ENCODE measurements at places on chromosomes 5 and 9. TPM values are rescaled to one million over a fixed set of nuclear protein-coding genes. Genes with fewer than 3 reads are reported as not detected.

DNA sequence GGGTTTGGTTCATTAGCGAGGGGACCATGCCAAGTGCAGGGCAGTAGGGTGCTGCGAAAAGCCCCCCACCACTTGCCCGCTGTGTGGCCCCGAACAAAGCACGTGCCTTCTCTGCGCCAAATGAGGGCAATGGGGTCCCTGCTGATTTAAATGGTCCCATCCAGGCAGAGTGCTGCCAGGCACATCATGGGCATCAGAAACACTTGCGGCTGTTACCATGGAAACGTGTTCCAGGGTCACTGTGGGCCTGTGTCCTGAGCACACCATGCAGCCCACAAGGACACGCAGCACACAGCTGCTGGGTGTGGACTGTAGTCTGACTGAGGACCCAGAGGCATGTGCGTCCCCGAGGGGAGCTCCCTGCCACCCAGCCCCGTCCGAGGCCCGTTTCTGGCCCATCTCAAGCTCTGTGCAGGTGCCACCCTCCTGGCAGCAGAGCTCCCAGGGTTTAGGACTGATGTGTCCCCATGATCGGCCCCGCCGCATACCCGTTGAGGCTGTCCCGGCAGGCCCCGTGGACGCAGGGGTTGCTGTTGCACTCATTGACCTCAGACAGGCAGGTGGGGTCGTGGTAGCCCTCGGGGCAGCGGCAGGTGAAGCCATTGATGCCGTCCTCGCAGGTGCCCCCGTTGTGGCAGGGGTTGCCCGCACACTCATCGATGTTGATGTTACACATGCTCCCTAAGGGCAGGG, 31.3 kb upstream of the SEC16A start:
- DNase-seq = no peak

Gene SPATA6L
- total RNA-seq = 1.0 TPM

- DNase-seq = no peak
Observed at GRCh38 chr5:157821822-157822622, 36.9 kb downstream of the CLINT1 start.

Gene MYOZ3
- 0.14 TPM for total RNA-seq

Gene ADAMTS12
- not detected for total RNA-seq

- DNase-seq = no peak
Observed at GRCh38 chr5:72542695-72543094, 35.5 kb upstream of the ZNF366 start.

DNA sequence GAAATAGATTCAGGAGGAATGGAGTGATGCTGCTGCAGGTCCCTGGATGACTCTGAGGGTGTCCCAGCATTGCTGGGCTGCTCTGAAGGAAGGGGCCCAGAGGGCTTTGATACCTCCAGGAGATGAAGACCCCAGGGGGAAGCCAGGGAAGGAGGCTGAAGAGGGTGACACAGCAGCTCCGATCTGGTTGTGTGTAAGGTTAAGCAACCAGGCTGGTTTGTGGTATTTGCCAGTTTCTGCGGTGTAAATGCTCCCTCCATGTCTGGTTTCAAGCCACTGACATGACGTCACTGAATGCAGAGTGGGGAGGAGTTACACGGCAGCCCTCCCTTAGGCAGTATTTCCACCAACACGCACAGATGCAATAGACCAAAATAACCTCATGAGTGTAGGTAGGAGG, 40.0 kb upstream of the ORM1 start:
- no peak for DNase-seq

- DNase-seq = no peak
Observed at GRCh38 chr5:3535414-3536211, 60.0 kb upstream of the IRX1 start.

GRCh38 chr5:172608773-172609172, 32.3 kb upstream of the NEURL1B start:
- no peak for DNase-seq

Gene PCDHGA12
- total RNA-seq = 0.11 TPM

- DNase-seq = no peak
Observed at GRCh38 chr9:96379461-96379860, 4.0 kb downstream of the SLC35D2 start.

DNA sequence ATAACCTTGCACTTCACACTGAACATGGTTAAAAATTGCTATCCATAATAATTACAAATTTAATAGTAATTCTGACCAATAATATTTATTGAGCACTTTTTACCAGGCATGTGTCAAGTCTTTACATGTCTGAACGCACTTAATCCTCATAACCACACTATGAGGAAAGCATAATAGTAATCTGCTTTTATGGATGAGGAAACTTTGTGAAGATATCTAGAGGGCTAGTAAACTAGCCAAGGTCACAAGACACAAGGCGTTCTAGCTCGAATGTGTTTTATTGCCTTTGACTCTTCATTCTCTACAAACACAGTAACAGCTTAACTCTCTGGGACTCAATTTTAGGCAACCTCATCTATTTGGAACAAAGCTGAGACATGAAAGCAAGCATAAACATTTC, 205.1 kb downstream of the ARHGEF28 start:
- DNase-seq = no peak

- no peak for DNase-seq
Observed at GRCh38 chr9:974031-974995, 2.1 kb upstream of the DMRT3 start.

- no peak for DNase-seq
Observed at GRCh38 chr9:100352201-100352726, 478 bp downstream of the TEX10 start.

Gene SLC34A1
- 1.9 TPM for total RNA-seq

DNA sequence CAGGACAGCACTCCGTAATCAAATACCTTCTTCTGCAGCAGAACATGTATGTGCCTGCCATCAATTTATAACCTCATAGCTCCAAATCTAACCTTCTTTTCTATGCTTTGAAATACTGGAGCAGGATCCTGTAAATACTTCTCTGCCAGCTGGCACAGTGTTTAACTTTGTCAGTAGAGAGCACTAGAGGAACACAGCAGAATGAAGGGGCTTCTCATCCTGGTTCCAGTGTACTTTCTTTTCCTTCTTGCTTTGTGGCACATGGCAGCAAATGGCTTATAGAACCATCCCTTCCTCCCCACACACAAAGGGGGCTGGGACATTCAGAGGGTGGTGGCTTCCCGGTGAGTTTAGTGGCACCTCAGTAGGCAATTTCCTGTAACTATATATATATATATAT, 3.8 kb upstream of the FBXW11 start:
- DNase-seq = no peak
